ENCODE measurements at places on chromosomes 1 and 21.

- no peak for DNase-seq
These were observed 198.7 kb downstream of the ZC3H11B start for GRCh38 chr1:219414250-219414649.

DNA sequence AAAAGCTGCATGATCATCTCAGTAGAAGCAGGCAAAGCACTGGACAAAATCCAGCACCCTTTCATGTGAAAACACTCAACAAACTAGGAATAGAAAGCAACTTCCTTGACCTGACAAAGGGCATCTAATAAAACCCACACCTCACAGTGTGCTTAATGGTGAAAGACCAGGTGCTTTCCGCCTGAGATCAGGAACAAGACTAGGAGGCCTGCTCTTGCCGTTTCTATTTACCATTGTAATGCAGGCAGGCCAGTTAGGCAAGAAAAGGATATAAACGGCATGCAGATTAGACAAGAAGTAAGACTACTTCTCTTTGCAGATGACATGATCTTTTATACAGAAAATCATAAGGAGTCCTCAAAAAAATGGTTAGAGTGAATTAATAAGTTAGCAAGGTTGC, 37.2 kb downstream of the SLC37A1 start:
- DNase-seq: no peak

DNA sequence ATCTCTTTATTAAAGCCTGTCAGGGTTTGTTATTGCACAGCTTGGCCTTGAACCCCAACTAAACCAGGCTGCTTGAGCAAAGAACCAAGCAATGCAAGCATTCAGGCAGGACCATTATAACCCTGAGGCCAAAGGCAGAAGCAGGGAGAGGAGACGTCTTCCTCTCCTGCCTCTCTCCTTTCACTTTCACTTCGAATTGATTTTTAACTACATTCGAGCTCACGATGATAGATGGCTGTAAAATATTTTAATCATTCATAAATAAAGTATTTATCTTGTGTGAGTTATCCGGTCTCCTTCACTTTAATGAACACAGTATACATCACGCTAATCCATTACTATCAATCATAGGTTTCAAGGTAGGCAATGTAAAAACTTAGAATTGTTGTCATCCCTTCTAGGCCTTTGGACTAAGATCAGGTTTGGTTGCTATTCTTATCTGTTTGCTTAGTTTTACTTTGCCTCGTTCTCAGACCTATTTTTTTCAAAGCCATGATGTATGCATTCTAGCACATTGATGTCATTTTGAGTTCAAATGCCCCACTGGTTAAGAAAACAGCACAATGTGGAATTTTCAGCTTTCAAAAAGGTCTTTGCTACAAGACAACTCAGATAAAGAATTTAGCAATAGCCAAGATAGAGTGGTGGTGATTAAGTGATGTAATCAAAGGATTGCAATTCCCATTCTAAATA, 480.2 kb upstream of the RUNX1 start:
- DNase-seq: no peak

DNA sequence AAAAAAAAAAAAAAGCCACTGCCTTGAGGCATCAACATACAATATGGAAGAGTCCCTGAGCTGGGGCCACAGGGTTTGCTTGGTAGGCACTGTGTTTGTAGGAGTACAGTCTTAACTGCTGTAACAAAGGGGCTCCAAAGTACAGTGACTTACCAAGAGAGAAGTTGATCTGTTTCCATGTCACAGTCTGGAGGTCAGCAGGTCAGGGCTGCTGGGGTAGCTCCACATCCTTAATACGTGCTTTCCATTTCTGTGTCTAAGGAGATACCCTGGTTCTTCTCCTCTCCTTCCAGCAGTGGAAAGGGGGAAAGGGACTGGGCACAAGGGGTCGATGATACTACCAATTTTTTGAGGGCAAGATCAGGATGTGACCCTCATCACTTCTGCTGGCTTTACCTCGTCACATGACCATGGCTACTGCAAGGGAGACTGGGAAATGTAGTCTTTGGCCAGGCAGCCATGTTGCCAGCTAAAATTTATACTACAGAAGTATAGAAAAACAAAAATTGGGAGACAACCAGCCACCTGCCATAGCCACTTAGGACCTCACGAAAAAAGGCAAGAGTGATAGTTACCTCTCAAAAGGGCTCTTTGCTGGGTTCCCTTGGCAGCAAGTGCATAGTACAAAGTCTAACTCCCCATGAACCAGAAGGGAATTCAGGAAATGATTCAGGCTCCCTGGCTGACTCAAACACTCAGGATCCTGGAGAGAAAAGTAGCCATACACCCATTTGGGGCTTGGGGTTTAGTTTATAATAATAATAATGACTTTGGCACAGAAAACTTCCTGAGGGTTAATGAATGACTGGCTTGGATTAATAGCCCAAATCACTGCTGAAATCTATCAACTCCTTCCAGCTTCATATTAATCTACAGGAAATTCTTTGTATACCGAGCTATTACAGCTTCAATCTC, 52.7 kb upstream of the ATP5PO start:
- DNase-seq: peak; percentile 95

- no peak for DNase-seq
These were observed 41.5 kb downstream of the COLGALT2 start for GRCh38 chr1:183996040-183996384.

DNA sequence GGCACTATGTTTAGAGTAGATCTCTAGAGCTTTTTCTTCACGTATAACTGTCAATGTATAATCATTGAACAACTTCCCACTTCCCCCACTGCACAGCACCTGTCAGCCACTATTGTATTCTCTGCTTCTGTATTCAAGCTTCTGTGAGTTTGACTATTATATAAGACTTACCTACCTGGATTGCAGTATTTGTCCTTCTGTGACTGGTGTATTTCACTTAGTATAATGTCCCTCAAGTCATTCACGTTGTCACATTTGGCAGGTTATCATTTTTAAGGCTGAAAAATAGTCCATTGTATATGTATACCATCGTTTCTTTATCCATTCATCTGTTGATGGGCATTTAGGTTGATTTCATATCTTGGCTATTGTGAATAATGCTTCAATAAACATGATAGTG, 969.5 kb upstream of the B3GALT2 start:
- DNase-seq: no peak

DNA sequence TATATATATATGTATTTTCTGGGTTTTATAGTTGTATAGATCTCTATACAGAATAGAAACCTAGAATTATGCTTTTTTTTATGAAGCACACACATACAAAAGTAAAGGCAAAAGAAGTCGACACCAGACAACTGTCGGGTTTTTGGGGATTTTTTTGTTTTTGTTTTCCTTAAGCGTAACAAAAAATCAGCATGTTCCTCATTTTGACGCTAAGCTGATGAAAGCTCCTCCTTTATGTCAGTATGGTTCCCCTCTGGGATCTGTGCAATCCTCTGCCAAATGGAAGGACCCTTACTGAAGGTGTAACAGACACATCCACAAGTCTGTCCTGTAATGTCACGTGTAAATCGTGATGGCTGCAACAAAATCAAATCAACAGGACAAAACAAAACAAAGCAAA, 226.2 kb downstream of the RHOU start:
- DNase-seq: no peak

GRCh38 chr1:151039521-151039920, 3.1 kb downstream of the BNIPL start:
- no peak for DNase-seq

GRCh38 chr21:42311160-42311559, 4.0 kb downstream of the TFF3 start:
- no peak for DNase-seq

- DNase-seq: no peak
These were observed 190.7 kb downstream of the HLX start for GRCh38 chr1:221069986-221070385.

- DNase-seq: no peak
These were observed 16.9 kb upstream of the SLC6A17 start for GRCh38 chr1:110133436-110133835.

DNA sequence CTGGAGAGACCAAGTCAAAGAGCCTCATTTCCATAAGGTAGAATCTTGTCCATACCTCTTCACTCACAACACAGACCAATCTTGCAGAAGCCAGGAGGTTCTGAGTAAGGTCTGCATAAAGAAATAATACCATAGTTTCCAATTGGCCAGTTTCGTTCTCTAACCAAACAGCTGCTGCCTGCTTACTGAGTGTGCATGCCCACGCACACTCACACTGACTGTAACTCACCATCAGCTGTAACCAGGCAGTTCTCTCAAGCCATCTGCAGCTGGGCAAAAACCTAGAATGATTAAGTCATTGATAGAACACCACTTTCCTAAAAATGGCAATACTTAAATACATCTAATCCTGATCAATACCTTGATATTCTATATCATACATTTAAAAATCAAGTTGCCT, 106.6 kb upstream of the VAV3 start:
- no peak for DNase-seq

DNA sequence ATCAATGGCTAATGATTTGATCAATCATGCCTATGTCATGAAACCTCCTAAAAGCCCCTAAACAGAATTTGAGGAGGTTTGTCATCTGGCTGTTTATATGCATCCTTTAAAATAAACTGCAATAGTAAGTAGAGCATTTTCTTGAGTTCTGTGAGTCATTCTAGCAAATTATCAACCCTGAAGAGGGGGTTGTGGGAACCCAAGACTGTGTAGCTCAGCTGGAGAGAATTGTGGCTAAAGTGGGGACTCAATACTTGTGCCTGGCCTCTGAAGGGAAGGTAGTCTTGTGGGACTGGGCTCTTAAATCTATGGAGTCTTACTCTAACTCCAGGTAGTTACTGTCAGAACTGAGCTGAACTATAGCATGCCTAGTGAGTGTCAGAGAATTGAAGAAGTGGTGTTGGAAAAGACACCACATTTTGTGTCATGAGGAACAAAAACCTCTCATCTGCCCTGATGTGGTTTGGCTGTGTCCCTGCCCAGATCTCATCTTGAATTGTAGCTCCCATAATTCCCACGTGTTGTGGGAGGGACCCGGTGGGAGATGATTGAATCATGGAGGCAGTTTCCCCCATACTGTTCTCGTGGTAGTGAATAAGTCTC, 402.4 kb downstream of the USH2A start:
- no peak for DNase-seq
